CD4-positive, alpha-beta T cell treated with Interleukin-10 for 1 hour (primary cell): ENCODE measurements at places on chromosomes 2 and 18.

DNA sequence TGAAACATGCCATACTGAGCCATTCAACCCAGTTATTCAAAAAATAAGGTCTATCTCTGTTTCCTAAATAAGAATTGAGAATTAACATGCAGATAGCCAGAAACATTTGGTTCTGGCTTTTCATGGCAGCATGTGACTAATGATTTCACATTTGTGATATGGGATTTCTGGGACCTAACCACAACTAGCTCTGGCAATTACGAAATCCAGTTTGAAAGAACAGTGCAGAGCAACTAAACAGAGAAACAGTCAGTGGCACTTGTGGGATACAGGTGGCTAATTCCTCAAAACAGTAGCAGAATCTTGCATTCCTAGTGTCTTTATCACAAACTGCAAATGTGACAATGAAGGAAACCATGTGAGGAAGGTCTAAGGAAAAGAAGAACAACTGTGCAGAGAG lies 637.8 kb upstream of the CHAC2 start:
- DNase-seq: no peak

GRCh38 chr2:216082117-216082711 lies 495 bp downstream of the TMEM169 start:
- no peak for DNase-seq

DNA sequence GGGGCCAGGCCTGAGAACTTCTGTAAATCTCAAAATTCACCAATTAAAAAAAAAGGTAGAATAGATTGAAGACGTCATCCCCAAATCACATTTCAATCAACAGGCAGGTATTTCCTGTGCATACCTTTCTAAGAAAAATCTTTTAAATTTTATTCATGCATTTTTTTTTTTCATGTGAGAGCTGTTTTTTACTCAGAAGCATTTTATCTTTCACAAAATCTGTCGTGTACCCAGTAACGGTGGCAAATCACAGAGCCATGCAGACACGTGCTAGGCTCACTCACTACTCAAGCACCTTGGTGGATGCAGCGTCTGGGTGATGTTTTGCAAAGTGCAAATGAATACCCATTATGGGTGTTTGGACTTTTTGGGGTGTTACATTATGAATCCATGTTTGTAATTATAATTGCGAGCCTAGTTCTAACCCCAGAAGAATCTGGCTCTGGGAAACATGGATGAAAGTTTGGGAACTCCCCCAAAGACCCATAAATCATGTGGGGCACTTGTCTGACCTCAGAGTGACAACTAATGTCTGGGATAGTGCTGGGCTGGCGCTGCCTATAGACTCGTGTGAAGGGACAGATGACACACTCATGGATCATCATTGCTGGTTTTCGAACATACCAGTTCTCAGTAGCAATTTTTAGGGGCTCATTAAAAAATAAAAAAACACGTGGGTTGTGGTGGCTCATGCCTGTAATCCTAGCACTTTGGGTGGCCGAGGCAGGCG lies 335.2 kb downstream of the LPIN1 start:
- peak; percentile 46 for DNase-seq

DNA sequence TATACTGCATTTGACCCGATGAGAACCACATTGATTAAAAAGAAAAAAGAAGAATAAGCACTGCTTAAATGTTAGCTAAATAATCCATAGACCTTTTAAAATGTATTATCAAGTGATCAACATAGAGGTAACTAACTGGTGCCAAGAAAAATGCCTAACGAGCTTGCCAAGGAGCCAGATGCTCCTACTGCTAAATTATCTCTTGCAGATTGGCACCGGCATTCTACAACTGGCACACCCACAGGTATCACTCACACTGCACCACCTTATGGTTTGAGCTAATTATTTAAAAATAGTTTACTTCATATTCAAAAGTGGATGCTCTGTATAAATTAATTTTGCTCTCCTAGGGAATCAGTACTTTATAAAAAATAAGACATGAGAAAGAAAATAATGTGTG lies 341.6 kb upstream of the CDH7 start:
- DNase-seq: no peak

DNA sequence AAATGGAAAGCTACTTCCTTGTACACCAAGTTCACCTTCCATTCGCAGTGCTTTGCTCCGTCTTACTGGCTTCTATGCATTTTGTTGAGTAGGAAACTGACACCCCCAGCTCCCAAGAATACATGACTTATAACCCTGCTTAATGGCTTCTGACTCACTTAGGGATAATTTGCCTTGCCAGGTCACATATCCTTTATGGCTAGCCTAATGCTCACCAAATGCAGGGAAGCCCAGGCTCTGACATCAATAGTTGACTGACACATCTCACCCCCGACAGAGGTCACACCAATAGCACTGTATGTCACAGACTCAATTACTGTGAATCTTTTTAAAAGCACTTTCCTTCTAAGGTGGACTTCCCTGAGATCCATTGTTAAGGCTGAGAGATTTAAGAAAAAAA lies 147.2 kb downstream of the DTNA start:
- no peak for DNase-seq

DNA sequence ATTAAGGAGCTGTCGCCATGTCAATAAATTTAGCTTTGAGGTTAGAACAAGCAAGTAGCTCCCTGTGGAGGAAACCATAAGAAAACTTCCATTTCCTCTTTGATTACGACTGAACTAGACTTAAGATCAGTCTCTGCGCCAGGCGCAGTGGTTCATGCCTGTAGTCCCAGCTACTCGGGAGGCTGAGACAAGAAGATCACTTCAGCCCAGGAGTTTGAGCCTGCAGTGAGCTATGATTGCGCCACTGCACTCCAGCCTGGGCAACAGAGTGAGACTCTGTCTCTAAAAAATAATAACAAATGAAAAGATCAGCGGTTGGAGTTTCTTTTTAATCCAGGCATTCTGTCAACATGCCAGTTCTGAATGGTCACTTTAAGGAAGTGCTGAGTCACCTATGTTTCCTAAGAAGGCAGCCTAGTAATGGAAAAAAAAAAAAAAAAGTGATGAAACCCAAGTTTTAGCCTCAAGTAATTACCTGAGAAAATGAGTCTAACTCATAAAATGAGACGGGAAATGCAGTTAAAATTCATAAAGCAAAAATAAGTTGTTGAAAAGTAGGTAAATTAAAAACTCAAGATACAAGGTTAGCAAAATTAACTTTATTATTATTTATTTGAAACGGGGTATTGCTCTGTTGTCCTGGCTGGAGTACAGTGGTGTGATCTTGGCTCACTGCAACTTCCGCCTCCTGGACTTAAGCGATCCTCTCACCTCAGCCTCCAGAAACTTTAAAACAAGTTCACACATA lies 10.2 kb downstream of the C18orf32 start:
- no peak for DNase-seq

- peak; percentile 34 for DNase-seq
These were observed 42.3 kb upstream of the MYO1B start for GRCh38 chr2:191202881-191203397.

- DNase-seq: no peak
These were observed 602.2 kb downstream of the XIRP2 start for GRCh38 chr2:167490455-167490854.

DNA sequence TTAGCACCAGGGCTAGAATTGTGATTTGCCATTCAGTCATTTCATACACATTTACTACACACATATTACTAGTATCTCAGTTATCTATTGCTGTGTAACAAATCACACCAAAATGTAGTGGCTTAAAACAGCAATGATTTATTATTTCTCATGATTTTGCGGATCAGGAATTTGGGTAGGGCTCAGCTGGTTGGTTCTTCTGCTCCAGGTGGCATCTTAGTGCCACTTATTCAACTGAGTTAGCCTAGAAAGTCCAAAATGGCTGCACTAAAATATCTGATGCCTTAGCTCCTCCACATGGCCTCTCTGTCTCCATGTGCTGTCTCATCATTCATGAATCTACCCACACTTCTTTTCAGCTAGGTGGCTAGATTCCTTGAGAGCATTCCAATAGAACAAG lies 107.1 kb downstream of the ZFP36L2 start:
- no peak for DNase-seq

- peak; percentile 45 for DNase-seq
These were observed 16.8 kb upstream of the ALPI start for GRCh38 chr2:232438951-232439757.

- no peak for DNase-seq
These were observed 57.0 kb upstream of the ACTR3 start for GRCh38 chr2:113832795-113833290.

GRCh38 chr2:20424300-20425290 lies 22.3 kb upstream of the RHOB start:
- DNase-seq: peak; percentile 41

DNA sequence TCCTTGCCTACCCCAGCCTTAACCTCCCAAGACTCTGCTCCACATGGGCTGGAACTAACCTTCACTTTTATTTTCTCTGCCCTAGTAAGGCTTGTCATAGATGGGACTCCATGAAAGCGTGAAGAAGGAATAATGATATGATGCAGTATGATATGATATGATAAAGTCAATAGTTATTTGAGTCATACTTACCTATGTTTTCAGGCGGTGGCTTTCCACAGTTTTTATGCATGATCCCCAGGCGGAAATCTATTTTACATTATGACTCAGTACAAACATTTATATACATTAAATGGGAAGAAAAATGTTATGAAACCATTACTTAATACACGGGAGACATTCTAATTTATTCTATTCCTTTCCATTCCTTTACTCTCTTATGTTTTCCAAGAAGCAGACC lies 5.6 kb downstream of the ACMSD start:
- DNase-seq: no peak

DNA sequence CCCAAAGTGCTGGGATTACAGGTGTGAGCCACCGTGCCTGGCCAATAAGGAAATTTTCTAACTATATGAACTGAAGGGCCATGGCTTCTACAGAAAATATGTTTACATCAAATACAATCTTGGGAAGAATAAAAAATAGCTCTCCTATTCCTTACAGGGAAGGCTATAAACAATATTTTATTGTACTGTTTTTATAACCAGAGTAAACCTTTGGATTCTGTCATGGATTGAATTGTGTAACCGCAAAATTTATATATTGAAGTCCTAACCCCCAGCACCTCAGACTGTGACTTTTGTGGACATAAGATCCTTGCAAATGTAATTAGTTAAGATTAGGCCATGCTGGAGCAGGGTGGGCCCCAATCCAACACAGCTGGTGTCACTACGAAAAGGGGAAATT lies 8.3 kb downstream of the HSBP1L1 start:
- DNase-seq: no peak

- DNase-seq: no peak
These were observed 16.5 kb upstream of the AAK1 start for GRCh38 chr2:69659941-69660483.

DNA sequence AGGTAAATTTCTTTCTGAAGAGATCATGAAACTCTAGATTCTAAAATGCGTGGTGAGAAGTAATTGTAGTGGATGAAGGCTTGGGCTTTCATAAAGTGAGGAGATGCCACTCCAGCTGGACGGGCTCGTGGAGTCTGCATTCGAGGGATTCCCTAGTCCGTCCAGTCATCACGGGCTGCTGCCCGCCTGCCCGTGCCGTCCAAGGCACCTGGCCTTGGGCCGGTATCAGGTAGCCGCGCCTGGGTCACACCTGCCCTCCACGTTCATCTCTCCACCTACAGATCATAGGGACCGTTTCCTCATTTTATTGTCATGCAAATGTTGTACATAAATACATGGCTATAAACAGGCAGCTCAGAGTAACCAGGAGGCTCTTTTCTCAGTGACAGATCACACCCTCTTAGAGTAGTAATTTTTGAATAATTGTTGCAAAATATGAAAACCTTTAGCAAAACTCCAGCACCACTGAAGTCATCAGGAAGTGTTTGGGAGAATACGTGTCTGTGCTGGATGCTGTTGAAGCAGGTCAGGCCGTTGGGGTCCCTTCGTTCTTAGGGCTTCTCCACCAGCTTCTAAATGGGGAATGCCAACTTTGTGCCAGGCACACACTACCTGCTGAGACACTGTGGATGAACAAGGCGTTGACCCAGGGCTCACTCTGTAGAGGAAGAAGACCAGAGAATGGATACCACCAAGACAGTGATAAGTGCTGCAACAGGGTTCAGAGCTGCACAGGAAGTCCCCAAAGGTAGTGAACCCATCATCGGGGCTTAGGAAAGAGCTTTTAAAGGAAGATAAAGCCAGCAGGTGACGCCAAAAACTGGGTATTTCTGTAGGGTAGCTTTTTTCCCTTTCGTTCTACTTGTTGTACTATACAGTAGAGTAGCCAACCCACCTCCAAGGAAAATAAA lies 112.5 kb downstream of the FAM210A start:
- DNase-seq: peak; percentile 23

- DNase-seq: no peak
These were observed 199.1 kb upstream of the SLC14A2 start for GRCh38 chr18:45416168-45416567.

- DNase-seq: no peak
These were observed 121.1 kb downstream of the DDX1 start for GRCh38 chr2:15712551-15713342.

DNA sequence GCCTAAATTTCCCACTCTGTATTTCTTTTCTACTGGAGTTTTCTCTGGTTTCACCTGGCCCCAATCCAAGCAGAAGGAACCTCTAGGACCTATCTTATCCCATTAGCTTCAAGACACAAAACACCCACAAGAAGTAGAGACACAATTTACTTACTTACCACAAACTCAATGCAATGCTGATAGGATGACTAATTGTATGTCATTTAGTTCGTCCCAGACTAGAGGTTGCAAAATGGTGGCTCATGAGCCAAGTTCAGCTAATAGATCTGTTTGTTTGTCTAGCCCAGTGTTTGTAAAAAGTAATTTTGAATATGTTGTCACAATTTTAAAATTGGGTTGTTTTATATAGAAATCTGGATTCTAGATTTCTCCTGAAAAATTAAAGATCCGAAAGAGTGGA lies 34.7 kb upstream of the ZSWIM2 start:
- no peak for DNase-seq

DNA sequence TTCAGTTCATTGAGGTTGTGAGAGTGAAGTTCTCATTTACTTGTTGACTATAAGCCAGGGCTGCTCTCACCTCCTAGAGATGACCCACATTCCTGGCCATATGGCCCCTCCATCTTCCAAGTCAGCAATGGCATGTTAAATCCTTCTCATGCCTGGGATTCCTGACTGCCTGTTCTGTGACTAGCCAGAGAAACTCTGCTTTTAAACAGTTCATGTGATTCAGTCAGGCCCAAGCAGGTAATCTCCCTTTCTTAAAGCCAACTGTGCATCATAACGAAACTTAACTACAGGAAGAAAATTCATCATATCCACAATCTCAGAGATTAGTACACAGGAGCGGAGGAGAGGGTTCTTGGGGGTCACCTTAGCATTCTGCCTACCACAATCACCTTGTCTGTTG lies 11.5 kb downstream of the DPP4 start:
- DNase-seq: no peak

DNA sequence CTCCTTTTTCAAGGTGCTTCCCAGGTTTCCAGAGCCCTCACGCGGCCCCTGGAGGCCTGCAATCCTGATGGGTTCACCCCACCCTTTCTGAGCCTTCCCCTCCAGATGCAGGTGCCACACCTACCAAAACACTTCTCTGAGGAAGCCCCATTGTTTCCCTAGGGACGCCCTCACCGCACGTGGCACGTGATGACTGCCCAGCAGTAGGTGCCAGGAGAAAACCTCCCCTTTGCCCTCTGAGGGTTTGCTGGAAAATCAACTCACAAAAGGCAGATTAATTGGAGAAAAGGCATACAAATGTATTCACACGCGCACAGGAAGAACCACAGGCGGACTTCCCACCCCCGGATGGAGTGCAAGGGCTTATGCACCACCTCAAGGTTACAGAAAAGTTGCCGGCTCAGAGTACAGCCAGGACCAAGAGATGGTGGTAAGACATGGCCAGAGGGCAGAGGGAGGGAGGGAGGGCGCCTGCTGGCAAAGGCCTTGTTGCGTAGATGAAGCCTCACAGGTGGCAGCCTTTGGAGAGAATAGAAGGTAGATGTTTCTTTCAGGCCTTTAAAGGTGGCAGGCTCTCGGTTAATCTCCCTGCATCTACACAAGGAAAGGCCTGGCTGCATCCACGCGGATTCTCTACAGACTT lies 269.4 kb upstream of the RAB6C start:
- DNase-seq: no peak
